ENCODE measurements at places on chromosomes 6 and 20.

DNA sequence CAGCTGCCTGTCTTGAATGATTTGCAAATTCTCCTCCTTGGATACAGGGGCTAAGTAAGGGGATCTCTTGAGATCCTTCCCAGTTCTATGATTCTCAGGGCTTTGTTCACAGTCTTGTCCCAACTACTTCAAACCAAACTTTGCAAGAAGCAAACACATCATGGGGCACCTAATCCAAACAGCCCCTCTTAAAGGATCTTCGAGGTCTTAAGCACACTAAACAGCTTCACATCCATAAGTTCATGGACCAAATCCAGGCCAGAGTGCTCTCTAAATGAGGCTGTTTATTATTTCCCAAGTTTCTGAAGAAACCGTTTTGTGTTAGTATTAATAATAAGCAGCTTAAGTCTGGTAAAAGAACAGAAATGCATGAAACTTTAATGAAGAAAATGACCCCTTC lies 75.2 kb downstream of the KIF6 start:
- DNase-seq: no peak

- no peak for DNase-seq
These were observed 5.4 kb downstream of the TRERF1 start for GRCh38 chr6:42446370-42446769.

- DNase-seq: no peak
These were observed 23.6 kb downstream of the FOXQ1 start for GRCh38 chr6:1335367-1336037.

- DNase-seq: no peak
These were observed 57.3 kb downstream of the SMOC2 start for GRCh38 chr6:168498161-168498843.

DNA sequence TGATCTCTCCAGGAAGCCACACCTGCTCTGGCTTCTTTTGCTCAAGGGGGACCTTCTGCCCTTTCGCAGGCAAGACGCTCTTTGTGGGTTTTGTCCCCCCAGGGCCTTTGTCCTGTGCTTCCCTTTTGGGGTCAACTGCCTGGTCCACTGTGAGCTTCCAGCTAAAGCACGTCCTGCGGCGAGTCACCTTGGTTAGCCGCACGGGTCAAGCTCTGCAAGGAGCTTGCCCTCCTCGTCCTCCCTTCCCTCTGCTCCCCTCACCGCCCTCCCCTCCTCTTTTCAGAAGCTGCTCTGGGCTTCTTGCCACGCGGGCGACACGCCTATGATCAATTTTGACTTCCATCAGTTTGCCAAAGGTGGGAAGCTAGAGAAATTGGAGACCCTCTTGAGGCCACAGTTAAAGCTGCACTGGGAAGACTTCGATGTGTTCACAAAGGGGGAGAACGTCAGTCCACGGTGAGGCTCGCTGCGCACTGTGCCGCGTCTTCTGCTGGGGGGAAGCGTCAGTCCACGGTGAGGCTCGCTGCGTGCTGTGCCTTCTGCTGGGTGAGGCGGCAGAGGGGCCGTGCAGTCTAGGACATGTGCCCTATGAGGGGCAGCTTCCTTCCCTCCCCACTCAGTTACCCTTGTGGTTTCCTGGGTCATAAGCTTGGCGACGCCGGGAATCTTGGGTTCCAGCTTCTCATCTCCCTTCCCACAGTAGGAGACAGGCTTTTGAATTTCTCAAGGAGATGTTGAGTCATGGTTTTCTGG lies 80.2 kb downstream of the SYNJ2 start:
- DNase-seq: no peak

- DNase-seq: no peak
These were observed 246.5 kb upstream of the SUPT3H start for GRCh38 chr6:45624228-45624627.

DNA sequence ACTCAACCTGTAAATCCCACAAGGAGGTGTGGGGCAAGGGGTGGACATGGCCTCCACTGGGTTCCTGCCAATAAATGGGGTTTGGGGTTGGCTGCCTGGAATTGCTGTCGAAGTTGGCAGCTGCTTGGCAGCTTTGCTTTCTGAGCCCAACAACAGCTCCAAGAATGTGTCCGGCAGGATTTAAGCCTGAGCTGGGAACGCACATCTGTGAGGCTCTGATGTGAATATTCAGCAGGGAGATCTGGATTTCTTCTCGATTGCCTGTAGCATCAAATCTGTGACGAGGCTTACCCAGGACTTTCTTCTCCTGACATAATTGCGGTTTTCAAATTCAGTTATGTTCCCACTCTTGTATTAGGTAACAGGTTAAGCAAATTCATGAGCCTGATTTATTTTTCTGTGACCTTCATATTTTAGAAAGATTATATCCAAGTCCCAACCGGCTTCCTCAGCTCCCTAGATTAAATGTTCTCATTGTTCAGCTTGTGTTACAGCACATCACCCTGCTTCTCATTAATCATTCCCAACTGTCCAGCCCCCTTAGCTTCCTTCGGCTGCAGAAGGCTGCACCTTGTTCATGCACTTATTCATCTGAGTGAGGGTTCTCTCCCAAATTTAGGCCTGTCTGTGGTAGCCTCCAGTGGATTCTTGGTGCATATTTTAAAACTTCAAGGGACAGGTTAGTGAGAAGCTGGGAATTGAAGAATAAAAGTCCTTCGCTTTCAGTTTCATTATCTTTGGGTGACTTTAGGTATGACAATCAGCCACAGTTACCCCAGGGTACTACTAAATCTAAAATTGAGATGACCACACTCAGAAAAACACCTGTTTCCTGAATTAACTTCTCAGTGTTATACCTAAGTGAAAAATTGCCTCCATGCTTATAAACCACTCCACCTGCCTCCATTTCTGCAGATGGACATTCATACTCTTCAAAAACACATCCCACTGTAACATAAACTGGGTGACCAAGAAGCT lies 310.0 kb downstream of the ESR1 start:
- no peak for DNase-seq

- no peak for DNase-seq
These were observed 59.8 kb downstream of the SOD2 start for GRCh38 chr6:159633196-159633595.

DNA sequence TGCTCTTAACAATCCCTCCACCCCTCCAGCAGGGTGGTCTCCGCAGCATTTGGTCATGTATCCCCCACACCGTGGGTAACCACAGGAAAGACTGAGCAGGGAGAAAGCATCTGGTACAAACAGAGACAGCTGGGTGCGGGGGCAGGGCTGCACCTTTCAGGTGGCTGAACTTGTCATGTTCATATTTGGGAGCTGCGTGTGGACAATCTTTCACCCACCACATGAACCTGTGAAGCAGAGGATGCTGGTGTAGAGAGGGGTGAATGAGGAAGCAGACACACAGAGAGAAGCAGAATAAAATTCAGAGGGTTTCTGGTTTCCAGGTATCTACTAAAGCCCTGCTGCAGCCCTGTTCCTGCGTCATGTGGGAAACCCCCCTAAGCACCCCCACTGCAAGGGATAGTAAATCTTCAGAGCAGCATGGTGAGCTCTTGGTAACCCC lies 8.9 kb downstream of the GFOD1 start:
- no peak for DNase-seq

DNA sequence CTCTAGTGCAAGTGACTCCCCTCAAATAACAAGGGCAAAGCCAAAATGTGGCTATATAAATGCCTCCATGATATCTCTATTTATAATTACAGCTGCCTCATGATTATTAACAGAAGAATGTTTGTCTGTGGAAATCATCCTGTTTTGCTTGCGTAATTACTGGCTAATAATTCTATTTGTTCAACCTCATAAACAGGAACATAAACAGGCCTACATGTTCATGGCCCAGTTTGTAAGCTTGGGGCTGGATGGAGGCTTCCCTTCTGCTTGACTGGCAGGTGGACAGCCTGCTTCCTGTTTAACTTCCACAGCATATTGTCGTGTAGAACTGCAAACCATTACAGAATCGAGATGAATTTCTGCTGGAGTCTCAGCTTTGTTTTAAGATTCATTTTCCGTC lies 766.0 kb upstream of the MAP3K7 start:
- no peak for DNase-seq

- no peak for DNase-seq
These were observed 249.7 kb downstream of the NKAIN2 start for GRCh38 chr6:124053315-124053714.

GRCh38 chr6:14709900-14710299 lies 536.0 kb upstream of the JARID2 start:
- DNase-seq: no peak

- DNase-seq: no peak
These were observed 123.0 kb downstream of the SOBP start for GRCh38 chr6:107612762-107613415.

GRCh38 chr20:37643400-37643799 lies 50.4 kb upstream of the CTNNBL1 start:
- no peak for DNase-seq

DNA sequence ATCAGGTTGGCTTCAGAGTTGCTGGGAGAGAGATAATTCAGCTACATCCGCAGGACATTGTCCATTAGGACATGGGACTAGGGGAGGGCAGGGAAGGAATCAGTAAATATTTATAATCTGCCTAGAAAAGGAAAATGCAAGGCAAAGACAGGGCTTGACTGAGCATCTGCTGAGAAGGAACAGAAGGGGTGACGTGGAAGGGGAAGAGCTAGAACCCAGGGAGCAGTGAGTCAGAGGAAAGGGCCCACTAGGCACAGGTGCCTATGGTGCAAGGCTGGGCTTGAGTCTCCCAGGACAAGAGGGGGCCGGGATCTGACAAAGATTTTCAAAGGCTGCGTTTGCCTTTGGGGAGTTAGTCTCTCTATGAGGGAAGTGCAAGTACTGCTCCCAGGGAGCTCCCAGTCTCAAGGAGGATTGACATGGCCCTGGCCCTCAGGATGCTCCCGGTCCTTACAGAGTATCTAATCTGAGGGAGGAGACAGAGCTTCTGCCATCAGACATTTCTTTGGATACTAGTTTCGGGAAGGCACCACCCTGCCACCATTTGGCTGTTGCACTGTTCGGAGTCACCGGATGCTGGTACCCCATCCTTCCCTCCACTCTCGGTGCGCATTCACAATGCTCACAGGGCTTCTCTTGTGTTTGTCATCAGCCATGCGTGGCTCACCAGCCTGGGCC lies 21.9 kb downstream of the VEGFA start:
- no peak for DNase-seq

GRCh38 chr20:37574199-37574890 lies 46.7 kb upstream of the BLCAP start:
- no peak for DNase-seq

DNA sequence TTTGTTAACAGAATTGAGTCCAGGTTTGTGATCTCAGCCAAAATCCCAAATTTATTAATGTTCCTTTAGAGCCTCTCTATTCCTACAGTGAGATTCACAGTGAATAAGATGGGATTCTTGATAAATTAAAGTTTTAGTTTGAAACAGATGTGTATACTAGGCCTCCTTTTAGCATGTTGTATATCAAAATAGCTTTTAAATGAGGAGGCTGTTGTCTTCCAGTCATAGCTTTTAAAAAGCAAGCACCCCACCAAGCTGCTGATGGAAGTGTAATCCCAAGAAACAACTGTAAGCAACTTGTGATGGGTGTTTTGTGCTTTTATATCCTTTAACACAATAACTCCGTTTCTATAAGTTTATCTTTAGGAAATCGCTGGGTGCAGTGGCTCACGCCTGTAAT lies 7.0 kb downstream of the GTF2H5 start:
- DNase-seq: no peak

GRCh38 chr20:50646483-50646996 lies 44.8 kb downstream of the RIPOR3 start:
- DNase-seq: no peak

- no peak for DNase-seq
These were observed 670.3 kb downstream of the UTRN start for GRCh38 chr6:144955392-144955791.

DNA sequence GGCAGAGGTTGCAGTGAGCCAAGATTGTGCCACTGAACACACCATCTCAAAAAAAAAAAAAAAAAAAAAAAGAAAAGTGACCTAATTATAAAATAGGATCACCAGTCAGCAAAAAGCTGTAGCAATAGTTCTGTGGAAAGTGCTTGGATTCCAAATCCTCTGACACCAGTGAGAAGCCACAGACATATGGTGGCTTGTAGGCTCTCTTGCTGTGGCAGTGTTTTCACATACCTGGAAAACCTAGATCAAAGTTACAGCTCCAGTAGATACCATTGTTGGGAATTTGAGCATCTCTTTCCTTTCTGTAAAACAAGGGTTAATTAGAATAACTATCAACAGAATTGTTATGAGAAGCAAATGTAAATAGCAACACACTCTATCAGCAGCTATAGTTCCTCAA lies 4.1 kb downstream of the CCDC170 start:
- no peak for DNase-seq

- DNase-seq: no peak
These were observed 2.2 kb upstream of the BFSP1 start for GRCh38 chr20:17533396-17533795.

- DNase-seq: no peak
These were observed 128.6 kb upstream of the LRFN2 start for GRCh38 chr6:40715570-40716403.

DNA sequence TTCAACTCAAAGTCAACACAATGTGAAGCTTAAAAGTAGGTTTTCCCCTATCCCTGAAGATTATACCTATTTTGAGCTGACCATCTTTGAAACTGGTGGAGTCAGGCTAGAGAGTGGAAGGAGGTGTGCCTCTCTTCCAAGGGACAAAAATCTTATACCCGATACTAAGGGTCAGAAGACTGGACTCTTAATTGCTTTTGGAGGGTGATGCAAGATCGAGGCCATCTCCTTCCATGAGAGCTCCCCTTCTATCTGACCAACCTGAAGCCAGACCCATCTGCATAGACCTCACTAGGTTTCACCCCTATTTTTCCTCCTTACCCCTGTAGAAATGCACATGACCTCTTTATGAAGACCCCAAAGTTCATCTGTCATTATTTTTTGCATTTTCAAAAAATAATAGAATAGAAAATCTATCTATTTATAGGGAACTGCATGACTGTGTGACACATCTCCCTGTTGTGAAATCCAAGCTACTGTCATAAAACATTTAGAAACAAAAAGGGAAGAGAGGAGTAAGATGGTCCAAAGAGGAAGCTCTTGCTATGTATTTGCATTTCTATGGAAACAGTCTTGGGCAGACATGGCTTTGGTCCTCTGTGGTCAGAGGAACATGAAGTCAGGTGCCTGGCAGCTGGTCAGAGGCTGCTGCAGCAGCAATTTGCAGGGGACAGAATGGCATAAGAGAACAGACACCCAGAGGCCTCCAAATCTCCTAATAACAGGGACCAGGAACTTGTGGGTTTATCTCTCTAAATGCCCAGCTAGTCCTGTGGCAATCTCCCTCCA lies 349.2 kb downstream of the MAFB start:
- DNase-seq: no peak

DNA sequence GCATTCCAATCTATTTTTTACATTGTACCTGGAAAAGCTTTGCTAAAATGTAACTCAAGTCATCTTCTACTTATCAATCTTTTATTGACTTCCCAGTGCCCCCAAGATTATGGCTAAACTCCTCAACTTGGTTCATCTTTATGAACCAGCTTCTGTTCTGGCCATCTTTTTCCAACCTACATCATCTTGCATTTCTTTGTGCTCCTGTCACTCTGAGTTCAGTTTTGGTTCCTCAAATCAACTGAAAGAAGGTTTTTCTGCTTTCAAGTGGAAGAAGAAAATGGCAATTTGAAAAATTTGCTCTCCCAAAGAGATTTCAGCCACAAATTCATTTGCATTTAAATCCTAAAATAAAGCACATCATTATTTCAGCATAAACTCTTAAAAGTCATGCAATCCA lies 41.8 kb downstream of the GPX5 start:
- DNase-seq: no peak
